Lung (tissue), 17 donors: ENCODE measurements at places on chromosomes 5 and 9. TPM values are rescaled to one million over a fixed set of nuclear protein-coding genes. Genes with fewer than 3 reads are reported as not detected.

GRCh38 chr9:78919701-78920100 lies 622.8 kb downstream of the PSAT1 start:
- H3K4me3 ChIP-seq, result no peak overlapping the region
- no peaks in the 10 kb centered on the region for H3K36me3 ChIP-seq
- H3K27ac ChIP-seq, result no peak overlapping the region
- no peak for DNase-seq
- H3K27me3 ChIP-seq, result no peaks in the 10 kb centered on the region
- no peaks in the 10 kb centered on the region for H3K4me1 ChIP-seq

- H3K27me3 ChIP-seq, result no peaks in the 10 kb centered on the region
- DNase-seq, result no peak
- H3K36me3 ChIP-seq, result no peaks in the 10 kb centered on the region
- no peak overlapping the region for H3K4me3 ChIP-seq
Observed at GRCh38 chr5:80048084-80048780, 13.1 kb downstream of the THBS4 start.

DNA sequence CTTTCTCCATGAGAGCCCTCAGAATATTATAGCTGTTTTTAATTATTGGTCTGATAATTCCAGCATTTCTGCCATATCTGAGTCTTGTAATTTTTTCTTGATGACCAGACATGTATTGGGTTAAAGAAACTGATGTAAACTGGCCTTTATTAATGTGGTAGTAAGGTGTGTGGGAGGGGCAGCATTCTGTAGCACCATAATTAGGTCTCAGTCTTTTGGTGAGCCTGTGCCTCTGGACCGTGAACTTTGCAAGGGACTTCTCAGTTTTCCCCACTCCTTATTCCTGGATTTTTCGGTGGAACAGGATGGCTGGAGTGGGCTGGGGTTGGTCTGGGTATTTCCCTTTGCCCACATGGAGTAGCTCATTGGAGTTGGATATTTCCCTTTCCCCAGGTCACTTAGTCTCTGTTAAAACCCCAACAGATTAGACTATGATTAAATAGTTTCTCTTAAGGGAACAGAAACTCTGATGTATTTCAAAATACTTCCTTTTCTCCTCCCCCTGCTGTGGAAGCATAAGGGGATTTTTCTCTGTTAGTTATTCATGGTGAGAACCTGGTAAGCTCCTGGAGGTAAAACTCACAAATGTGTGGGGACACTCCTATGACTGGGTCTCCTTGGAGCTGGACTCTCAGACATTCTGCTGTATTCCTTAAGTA lies 52.4 kb downstream of the FSD1L start:
- no peak overlapping the region for H3K27ac ChIP-seq
- no peak for DNase-seq
- H3K27me3 ChIP-seq, result no peaks in the 10 kb centered on the region
- no peak overlapping the region for H3K4me3 ChIP-seq
- H3K36me3 ChIP-seq, result no peaks in the 10 kb centered on the region

- DNase-seq, result peak; percentile 68
- peaks cover 21% of the 10 kb centered on the region for H3K4me1 ChIP-seq
- H3K27ac ChIP-seq, result no peak overlapping the region
- H3K4me3 ChIP-seq, result no peak overlapping the region
- peaks cover 81% of the 10 kb centered on the region for H3K27me3 ChIP-seq
- no peaks in the 10 kb centered on the region for H3K36me3 ChIP-seq
Observed at GRCh38 chr5:93607367-93608258, 24.6 kb downstream of the NR2F1 start.

DNA sequence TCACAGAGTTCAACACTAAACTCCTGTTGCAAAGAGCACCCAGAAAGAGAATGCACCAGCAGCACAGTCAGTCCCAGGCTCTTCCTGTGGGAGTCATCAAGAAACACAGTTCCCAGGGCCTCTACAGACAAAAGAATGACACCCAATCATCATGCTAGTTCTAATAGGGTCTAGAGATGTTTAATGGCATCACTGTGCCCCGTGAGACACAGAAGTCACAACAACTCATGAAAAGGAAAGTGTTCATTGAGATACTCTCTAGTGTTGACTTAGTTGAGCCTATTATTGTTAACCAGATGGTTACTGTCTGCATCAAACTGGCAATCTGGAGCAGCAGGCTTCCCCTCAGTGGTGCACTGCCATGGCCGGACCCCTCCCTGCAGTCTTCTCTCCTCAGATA lies 1.6 kb downstream of the KLHL3 start:
- H3K27ac ChIP-seq, result peak overlapping the region; percentile 42
- no peaks in the 10 kb centered on the region for H3K36me3 ChIP-seq
- H3K27me3 ChIP-seq, result no peaks in the 10 kb centered on the region
- H3K4me1 ChIP-seq, result peaks cover 8% of the 10 kb centered on the region
- H3K4me3 ChIP-seq, result no peak overlapping the region

DNA sequence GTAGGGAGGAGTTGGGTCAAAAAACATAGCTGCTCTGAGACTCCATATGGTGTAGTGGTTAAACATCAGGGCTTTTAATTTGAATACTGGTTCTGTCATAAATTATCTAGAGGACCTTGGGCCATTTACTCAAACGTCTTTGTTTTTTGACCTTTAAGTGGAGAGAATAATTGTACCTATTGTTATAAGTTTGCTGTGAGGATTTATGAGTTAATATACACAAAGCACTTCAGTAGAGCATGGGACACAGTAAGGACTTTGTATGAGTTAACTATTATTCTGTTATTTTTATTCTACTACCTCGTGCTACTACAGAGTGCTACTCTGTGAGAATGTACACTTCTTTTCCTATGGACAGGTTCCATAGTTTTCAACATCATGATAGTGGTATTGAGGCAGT lies 123.7 kb upstream of the TNC start:
- H3K27me3 ChIP-seq, result no peaks in the 10 kb centered on the region
- H3K36me3 ChIP-seq, result no peaks in the 10 kb centered on the region
- no peak for DNase-seq
- H3K27ac ChIP-seq, result no peak overlapping the region

DNA sequence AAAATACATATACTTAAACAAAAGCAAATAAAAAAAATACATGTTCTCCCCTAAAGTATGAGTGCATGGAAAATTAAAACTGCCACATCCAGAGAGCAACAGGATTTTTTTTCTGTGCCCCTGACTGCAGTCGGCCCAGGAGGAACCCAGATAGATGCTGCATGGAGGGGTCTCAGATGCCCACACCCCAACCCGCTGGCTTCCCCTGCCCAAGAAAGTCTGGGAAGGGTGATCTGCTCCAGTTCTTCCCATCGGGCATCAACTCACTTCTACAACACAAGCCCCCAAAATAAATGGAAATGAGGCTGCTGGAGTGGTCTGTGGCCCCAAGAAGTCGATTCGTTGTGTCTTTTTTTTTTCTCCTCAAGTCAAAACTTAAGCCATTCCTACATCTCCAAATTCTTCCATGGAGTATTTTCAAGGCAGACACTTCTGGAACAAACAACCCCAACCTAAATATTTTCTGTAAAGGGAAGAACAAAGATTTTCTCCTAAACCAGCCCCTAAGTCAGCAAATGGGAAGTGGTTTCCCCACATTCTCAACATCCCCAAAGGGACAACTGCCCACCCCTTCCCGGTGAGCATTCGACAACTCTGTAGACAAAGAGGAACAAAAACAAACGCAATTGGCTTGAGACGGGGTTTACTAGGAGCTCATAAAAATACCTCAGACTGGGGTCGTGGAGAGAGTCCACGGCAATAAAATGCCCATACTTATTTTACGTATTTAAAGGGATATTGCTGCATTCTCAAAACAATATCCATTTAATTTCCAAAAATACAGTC lies 46.7 kb downstream of the ROR2 start:
- no peak overlapping the region for H3K27ac ChIP-seq
- H3K36me3 ChIP-seq, result no peaks in the 10 kb centered on the region
- no peaks in the 10 kb centered on the region for H3K27me3 ChIP-seq
- no peak overlapping the region for H3K4me3 ChIP-seq
- H3K4me1 ChIP-seq, result peaks cover 5% of the 10 kb centered on the region
- DNase-seq, result no peak

- no peak overlapping the region for H3K27ac ChIP-seq
- H3K27me3 ChIP-seq, result no peaks in the 10 kb centered on the region
- DNase-seq, result no peak
- H3K36me3 ChIP-seq, result peaks cover 8% of the 10 kb centered on the region
- no peak overlapping the region for H3K4me3 ChIP-seq
- H3K4me1 ChIP-seq, result no peaks in the 10 kb centered on the region
Observed at GRCh38 chr9:97445119-97445701, 33.3 kb downstream of the TDRD7 start.

- no peaks in the 10 kb centered on the region for H3K4me1 ChIP-seq
- no peak overlapping the region for H3K27ac ChIP-seq
- H3K4me3 ChIP-seq, result no peak overlapping the region
- no peaks in the 10 kb centered on the region for H3K36me3 ChIP-seq
Observed at GRCh38 chr9:120807607-120808379, 14.6 kb upstream of the FBXW2 start.

GRCh38 chr9:81156381-81156780 lies 533.0 kb downstream of the TLE1 start:
- no peaks in the 10 kb centered on the region for H3K27me3 ChIP-seq
- H3K4me1 ChIP-seq, result no peaks in the 10 kb centered on the region
- H3K4me3 ChIP-seq, result no peak overlapping the region

- no peaks in the 10 kb centered on the region for H3K4me1 ChIP-seq
- H3K36me3 ChIP-seq, result no peaks in the 10 kb centered on the region
- H3K4me3 ChIP-seq, result no peak overlapping the region
- no peaks in the 10 kb centered on the region for H3K27me3 ChIP-seq
- H3K27ac ChIP-seq, result no peak overlapping the region
- no peak for DNase-seq
Observed at GRCh38 chr5:157172403-157172802, 6.3 kb upstream of the GARIN3 start.

GRCh38 chr9:17782430-17783149 lies 203.7 kb downstream of the SH3GL2 start:
- H3K27ac ChIP-seq, result no peak overlapping the region
- no peaks in the 10 kb centered on the region for H3K4me1 ChIP-seq
- H3K27me3 ChIP-seq, result no peaks in the 10 kb centered on the region
- DNase-seq, result no peak
- no peak overlapping the region for H3K4me3 ChIP-seq

DNA sequence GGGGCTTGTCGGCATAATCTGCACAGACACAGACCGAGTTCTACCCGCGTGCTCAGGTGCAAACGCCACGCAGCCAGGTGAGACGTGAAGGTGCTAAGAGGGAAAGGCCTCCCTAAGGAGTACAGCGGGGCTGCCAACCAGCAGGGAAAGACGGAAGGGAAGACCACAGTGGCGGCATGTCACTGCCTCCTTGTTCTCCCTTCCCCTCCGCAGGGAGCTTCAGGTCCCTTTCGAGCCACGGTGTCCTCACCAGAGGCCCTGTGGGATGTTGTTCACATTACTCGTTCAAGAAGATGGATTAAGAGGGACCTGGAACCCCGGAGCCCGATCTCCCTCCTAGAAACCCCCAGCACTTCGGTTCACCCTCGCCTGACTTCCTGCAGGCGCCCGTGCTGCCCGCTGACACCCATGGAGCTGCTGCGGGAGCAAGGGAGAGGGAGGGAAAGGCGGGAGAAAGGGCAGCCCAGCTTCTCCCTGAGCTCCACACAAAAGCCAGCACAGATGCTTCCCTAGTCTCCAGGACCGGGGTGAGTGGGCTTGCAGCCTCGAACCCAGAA lies 686 bp downstream of the BRD9 start:
- no peaks in the 10 kb centered on the region for H3K27me3 ChIP-seq
- H3K4me3 ChIP-seq, result peak overlapping the region; percentile 84
- peaks cover 31% of the 10 kb centered on the region for H3K36me3 ChIP-seq

GRCh38 chr9:22307013-22307711 lies 139.5 kb upstream of the DMRTA1 start:
- H3K36me3 ChIP-seq, result no peaks in the 10 kb centered on the region
- H3K4me1 ChIP-seq, result no peaks in the 10 kb centered on the region
- DNase-seq, result peak; percentile 59
- no peak overlapping the region for H3K27ac ChIP-seq
- H3K27me3 ChIP-seq, result no peaks in the 10 kb centered on the region

- no peak overlapping the region for H3K27ac ChIP-seq
- peak; percentile 36 for DNase-seq
- no peak overlapping the region for H3K4me3 ChIP-seq
- peaks cover 18% of the 10 kb centered on the region for H3K4me1 ChIP-seq
- peaks cover 48% of the 10 kb centered on the region for H3K36me3 ChIP-seq
Observed at GRCh38 chr9:129879103-129879699, 43.9 kb downstream of the USP20 start.

DNA sequence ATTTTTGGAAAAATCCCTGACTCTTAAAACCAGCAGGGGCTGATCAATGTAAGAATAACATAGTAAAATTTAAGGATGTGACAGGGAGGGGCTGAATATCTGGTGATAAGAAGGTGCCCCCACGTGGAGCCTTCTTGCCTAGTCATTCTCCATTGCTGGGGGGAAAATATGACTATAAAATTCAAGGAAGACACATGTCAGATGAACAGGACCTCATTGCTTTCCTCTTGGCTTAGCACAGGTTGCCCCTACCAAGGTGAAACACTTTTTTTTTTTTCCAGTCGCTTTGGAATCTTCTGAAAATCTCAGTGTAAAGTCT lies 310.9 kb downstream of the EFNA5 start:
- no peaks in the 10 kb centered on the region for H3K27me3 ChIP-seq
- no peaks in the 10 kb centered on the region for H3K4me1 ChIP-seq
- no peak for DNase-seq
- no peak overlapping the region for H3K4me3 ChIP-seq
- H3K36me3 ChIP-seq, result no peaks in the 10 kb centered on the region
- H3K27ac ChIP-seq, result no peak overlapping the region

DNA sequence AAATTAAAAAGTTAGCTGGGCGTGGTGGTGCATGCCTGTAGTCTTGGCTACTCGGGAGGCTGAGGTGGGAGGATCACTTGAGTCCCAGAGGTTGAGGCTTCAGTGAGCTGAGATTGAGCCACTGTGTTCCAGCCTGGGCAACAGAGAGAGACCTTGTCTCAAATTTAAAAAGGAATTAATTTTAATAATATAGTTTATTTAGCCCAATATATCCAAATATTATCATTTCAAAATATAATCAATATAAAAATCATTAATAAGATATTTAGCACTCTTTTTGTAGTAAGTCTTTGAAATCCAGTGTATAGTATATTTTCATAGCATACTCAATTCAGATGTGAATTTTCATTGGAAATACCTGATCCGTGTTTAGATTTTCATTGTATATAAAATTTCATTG lies 43.2 kb upstream of the ORM1 start:
- H3K4me1 ChIP-seq, result no peaks in the 10 kb centered on the region
- no peak for DNase-seq
- no peak overlapping the region for H3K4me3 ChIP-seq
- H3K27ac ChIP-seq, result no peak overlapping the region
- no peaks in the 10 kb centered on the region for H3K27me3 ChIP-seq

- H3K36me3 ChIP-seq, result no peaks in the 10 kb centered on the region
- no peak for DNase-seq
- no peaks in the 10 kb centered on the region for H3K4me1 ChIP-seq
- H3K4me3 ChIP-seq, result no peak overlapping the region
Observed at GRCh38 chr5:103669615-103670014, 107.0 kb upstream of the NUDT12 start.

Gene WDR38
- total RNA-seq, result 28.9 TPM

Gene SCAI
- 11.1 TPM for total RNA-seq

Gene PAPPA
- 4.6 TPM for total RNA-seq

Gene SHOC1
- total RNA-seq, result 0.48 TPM

Gene GABRB2
- 1.4 TPM for total RNA-seq

Gene OBP2B
- total RNA-seq, result not detected
